Stimulated activated CD4-positive, alpha-beta T cell treated with anti-CD3 and anti-CD28 coated beads, Interleukin-4, amount 100 ng/mL, for 24 hours (primary cell): ENCODE measurements at places on chromosomes 7 and 10.

DNA sequence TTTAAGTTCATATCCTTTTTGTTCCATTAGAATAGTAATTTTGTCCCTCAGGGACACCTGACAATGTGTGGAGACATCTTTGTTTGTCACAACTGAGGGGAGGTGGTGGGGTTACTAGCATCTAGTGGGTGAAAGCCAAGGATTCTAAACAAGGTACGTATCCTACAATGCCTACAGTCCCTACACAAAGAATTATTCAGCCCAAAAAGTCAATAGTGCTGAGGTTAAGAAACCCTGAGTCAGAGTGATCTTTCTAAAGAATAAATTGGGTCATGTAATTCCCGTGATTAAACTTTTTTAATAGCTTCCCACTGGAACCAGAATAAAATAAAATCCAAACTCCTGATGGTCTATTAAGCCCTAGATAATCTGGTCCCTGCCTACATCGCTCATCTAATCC, 2.7 kb upstream of the ANXA7 start:
- DNase-seq = no peak

DNA sequence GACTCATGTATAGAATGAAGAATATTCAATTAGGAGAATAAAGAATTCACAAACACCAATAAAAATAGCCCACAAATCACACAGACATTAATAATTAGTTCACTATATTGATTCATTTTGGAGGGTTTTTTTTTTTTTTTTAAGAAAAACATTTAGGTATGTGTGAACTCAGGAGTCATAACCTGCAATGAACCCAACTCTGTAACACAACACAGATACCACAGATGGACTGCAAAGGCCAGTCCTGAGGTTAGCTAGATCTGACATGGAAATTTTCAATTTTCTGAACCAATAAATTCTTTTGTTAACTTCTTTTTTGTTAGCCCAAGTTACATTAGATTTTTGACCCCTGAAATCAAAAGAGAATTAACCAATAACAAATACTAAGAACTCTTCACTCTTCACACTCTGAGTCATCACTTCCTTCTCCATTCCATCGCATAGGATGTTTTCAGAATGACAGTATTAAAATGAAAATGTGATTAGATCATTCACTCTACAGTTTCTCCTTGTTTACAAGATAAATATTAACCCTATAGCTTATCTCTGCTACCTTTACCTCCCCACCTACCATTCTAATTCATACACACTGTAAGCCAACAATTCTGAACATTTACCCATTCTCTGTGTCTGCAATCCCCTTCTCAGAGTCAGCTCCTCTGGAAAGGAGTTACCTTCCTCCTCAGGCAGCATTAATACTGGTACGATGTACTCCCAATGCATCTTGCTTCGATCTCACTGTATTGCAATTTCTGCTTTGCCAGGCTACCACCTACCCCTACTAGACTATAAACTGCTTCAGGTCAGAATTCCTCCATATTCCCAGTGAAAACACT, 141.5 kb downstream of the LRRN3 start:
- no peak for DNase-seq

- peak; percentile 39 for DNase-seq
Observed at GRCh38 chr7:123749537-123749857, 694 bp upstream of the WASL start.

- DNase-seq = no peak
Observed at GRCh38 chr7:99476107-99476506, 3.4 kb downstream of the ZNF789 start.

GRCh38 chr7:148746135-148746534, 47.4 kb downstream of the CUL1 start:
- DNase-seq = no peak

GRCh38 chr10:50552771-50553535, 70.8 kb downstream of the SGMS1 start:
- DNase-seq = peak; percentile 14

DNA sequence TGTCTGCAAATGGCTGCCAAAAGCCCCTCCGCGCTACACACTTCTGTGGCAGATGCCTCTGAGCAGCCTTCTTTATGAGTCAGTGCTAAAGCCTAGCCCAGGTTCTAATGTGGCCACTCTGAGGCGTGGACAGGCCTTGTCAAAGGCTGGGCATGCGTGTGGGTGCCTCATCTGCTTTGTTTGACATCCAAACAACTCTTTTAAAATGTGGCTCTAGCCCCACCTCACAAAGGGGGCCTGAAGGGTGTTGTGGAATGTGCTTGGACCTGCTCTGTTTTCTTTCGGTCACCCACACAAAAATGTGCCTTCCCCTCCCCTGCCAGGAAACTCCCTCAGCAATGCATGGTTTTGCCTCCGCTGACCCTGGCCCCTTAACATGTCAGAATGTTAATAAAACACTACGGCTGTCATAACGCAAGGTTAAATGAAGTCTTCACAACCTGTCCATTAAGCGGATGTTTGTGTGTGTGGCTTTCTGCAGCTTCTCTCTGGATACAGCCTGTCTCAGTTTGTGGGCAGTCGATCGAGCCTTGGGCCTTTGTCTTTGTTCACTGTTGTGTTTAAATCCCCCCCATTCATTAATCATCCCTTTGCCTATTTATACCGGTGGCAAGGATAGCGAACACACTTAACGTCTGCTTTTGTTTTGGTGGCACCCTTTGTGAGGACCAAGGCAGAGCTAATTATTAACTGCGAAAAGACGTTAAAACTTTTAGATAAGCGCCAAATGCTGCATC, 718.9 kb downstream of the LRMDA start:
- DNase-seq = no peak

GRCh38 chr10:30637881-30638467, 8.4 kb upstream of the LYZL2 start:
- peak; percentile 17 for DNase-seq

- no peak for DNase-seq
Observed at GRCh38 chr10:42933448-42934340, 143.2 kb upstream of the RET start.

DNA sequence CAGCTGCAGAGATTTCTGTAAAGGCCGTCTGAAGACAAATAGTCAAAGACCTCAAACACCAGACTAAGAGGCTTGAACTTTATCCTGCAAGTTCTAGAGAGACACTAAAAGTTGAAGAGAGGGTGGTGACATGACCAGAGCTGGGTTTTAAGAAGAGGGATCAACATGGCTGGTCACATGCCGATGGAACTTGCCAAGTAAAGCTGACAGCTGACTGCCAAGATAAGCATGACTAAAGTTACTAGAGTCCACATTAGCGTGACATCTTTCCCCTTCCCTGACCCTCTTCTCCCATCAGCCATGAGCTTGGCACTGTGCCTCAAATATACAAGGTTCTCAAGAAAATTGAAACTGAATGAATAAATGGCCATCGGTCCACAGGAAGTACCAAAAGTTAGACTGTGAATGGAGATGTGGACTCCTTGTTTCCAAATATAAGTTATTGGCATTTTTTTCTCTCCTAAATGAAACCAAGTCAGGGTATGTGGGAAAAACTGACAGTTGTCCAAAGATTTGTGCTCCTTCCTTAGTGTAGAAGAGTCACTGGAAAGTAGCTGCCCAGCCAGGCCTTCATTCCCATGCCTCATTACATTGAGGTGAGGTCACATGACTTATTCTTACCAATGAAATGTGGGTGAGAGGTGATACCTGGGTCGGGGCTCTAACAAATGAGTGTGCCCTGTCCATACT, 24.5 kb downstream of the XPNPEP1 start:
- DNase-seq = no peak

DNA sequence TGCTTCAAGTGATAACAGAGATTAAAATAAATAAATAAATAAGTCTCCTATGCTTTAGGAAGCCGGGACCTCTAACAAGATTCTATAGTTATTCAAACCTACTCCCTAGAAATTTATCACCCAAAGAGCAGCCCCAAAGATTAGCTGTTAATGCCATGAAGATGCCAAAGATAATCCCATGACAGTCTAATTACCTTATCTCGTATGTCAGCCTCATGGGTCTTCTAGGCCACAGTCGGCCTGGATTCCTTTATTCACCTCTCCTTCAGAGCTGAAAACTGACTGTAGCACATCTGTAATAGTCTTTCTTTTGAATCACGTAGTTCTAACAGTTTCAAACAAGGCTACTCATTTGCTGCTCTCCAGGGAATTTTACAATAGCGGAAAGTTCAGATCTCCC, 24.2 kb downstream of the COL1A2 start:
- no peak for DNase-seq

DNA sequence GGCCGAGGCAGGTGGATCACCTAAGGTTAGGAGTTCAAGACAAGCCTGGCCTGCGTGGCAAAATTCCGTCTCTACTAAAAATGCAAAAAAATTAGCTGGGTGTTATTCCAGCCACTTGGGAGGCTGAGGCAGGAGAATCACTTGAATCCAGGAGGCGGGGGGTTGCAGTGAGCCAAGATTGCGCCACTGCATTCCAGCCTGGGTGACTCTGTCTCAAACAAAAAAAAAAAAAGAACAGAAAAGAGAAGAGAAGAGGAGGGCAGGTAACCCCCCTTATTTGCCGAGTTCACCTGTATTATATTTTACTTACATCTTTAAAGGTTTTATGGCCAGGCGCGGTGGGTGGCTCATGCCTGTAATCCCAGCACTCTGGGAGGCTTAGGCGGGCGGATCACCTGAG, 91.7 kb downstream of the RNF216 start:
- no peak for DNase-seq

DNA sequence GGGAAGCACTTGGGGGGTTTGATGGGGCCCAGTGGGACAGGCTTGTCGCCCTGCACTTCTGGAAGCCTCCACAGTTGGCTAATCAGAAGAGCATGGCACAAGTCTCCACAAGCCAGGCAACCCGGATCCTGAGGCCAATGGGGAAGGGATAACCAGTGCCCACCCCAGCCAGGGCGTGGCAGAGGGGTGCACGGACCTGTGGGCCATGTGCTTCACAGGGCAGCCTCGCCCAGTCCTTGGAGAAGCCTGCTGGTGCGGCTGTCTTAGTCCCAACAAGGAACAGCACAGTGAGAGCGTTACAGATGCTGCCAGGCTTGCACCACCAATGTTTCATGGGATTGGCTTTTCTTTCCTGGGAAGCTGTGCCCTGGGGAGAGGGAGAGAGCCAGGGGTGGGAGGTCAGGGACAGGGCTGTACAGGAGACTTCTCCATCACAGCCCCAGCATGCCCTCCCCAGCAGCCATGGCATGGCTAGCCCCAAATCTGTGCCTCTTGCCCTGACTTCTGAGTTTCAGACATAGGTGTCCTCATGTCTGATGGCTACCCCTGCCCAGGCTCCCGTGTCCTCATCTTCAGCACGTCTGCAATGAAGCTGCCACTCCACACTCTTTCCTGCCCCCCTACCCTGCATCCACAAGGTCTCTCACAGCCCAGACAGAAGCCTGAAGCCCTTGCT, 116.0 kb downstream of the PTPN20 start:
- DNase-seq = peak; percentile 3

- no peak for DNase-seq
Observed at GRCh38 chr10:51147644-51148399, 73.5 kb downstream of the PRKG1 start.

DNA sequence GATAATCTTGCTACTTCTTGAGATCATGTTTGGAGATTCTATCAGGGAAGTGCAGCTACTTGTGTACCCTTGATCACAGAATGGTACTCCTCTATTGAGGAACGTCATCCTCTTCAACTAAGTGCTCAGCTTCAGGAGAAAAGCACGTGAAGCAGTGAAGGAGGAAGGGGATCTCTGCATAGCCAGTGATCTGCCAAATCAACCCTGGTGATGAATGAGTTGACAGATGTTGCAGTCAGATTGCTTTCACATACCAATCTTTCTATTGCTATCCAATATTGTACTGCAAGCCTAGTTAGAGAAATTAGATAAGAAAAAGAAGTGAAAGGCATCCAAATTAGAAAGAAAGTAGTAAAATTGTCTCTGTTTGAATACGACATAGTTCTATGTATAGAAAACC, 309.4 kb downstream of the TWIST1 start:
- DNase-seq = no peak

DNA sequence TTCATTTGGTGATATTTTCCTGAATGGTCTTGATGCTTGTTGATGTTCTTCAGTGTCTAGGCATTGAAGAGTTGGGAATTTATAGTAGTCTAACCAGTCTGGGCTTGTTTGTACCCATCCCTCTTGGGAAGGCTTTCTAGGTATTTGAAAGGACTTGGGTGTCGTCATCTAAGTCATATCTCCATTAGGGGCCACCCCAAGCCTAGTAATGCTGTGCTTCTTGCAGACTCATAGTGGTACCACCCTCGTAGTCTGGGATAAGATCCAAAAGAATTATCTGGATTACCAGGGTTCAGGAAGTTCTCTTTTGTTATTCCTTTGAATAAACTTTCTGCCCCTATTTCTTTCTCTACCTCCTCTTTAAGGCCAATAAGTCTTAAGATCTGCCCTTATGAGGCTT, 319.4 kb upstream of the MYO3A start:
- no peak for DNase-seq

DNA sequence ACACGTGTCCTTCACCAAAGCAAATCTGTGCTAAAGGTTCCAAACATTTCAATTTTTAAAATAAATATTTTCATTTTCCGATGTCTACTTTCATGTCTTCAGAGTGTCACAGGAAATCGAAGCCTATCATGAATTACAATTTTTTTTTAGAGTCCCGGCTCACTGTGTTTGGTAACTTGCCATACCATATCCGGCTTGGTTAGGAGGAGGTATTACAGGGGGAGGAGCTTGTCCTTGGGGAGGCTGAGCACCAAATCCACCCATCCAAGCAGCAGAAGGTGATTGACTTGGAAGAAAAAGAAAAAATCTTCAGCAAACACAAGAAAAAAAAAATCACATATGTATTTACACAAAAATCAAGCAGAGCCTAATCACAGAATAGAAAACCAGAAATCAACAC, 21.3 kb downstream of the TIAL1 start:
- DNase-seq = peak; percentile 14

DNA sequence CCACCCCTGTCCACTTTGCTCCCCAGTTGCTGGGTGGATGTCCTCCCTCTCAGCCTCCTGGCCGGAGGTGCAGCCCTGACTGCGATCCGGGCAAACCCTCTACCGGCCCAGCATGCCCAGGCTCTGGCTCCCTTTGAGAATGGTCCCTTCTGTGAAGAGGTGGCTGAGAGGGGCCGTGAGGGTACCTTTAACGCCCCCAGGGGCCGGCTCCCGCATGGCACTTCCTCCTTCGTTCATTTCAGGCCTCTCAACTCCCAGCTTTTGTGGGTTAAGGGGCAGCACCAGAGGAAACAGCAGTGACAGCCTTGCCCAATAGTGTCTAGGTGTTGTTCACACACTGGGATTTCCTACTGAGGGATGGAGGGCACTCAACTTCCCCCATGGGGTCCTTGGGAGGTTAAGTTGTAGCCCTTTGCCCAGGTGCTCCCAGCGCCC, 33.2 kb upstream of the HABP2 start:
- no peak for DNase-seq

- DNase-seq = no peak
Observed at GRCh38 chr10:11856678-11857077, 33.5 kb downstream of the PROSER2 start.

DNA sequence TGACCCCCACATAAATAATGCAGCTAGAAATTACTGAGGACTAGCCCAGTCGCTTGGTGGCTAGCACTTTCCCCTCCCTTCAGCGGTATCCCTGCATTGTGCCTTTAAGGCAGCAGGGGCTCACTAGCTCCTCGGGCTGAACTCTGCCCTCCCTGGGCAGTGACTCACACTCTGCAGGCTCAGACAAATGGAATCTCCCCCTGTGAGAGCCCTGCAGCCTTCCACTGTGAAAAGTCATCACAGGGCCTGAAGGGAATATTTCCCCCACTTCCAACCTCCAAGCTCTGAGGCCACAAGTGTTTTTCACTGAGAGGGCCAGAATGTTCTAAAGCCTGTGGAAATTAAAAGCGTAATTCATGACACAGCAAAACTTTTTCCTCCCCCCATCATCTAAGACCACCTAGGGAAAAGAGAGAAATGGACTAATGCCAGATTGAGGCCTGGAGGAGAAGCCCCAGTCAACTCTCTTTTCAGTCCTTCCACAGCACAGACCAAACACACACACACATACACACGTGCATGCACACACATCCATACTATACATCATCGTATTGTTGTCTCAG, 93.6 kb upstream of the COL1A2 start:
- no peak for DNase-seq
